Upper lobe of right lung (tissue), 1 donor: ENCODE measurements at places on chromosomes 11 and 22. TPM values are rescaled to one million over a fixed set of nuclear protein-coding genes. Genes with fewer than 3 reads are reported as not detected.
A peak's percentile ranks its signal among the peaks of the same experiment; 100 is the strongest.

LUZP2 gene
- 0.23 TPM for total RNA-seq

DNA sequence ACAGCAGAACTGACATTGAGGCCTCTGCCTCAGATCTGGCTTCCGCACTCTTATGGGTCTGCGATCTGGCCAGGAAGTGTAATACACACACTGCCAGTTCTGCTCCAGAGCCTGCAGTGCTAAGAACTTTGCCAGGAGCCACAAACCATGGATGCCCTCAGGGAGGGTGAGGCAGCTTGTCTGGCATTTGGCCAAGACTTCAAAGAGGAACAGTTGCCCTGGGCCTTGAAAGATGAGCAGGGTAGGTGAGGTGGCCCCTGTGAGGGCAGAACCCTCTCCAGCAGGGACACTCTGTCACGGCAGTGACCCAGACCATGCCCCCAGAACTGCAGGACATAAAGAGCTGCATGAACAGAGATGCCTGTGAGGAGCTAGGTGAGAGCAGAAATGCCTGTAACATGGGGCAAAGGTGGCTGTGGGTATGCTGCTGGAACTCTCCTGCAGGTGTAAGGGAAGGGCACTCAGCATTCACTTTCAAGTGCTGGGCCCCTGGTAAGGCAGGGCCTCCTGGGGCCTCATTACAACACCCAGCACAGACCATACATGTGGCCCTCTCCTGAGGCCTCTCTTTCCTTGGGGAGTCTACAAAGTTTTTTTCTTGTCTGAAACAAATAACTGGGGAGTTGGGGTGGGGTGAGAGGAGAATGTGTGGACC lies 47.3 kb downstream of the NEU3 start:
- DNase-seq: no peak

- DNase-seq: peak; percentile 70
Observed at GRCh38 chr11:123125169-123125568, 63.2 kb upstream of the HSPA8 start.

MMP12 gene
- 0.75 TPM for total RNA-seq

ZP1 gene
- total RNA-seq: not detected

PDE3B gene
- total RNA-seq: 28.5 TPM

DNA sequence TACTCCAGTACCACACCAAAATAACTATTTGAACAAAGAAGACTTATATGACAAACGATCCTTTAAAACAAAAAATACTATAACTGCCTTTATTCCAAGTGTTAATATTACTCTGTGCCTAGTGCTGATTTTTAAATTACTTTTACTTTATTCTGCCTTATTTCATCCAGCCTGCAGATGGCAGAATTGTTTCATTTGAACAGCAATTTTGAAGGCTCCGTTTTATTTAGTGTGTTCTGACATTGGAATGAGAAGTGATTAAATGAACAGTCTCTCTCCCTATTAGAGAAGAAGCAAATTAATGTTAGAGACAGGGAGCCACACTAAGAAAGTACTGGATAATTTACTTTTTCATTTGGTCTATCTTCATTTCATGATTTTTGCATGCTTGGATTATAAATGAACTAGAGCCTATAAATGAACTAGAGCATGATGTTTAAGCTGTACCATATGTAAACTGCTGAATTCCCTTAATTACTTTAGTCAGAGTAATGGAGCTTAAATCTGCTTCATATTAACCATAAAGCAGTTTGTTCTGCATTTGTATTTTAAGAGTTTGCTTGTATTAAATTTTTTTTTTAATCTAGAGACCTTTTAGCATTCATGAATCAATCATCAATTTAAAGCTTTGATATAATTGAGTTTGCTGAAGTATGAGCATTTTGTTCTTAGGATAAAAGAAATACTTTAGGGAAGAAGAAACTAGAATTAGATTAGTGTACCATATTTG lies 9.8 kb downstream of the PDHX start:
- DNase-seq: no peak

GAL gene
- total RNA-seq: not detected

ELMOD1 gene
- 2.8 TPM for total RNA-seq

DNA sequence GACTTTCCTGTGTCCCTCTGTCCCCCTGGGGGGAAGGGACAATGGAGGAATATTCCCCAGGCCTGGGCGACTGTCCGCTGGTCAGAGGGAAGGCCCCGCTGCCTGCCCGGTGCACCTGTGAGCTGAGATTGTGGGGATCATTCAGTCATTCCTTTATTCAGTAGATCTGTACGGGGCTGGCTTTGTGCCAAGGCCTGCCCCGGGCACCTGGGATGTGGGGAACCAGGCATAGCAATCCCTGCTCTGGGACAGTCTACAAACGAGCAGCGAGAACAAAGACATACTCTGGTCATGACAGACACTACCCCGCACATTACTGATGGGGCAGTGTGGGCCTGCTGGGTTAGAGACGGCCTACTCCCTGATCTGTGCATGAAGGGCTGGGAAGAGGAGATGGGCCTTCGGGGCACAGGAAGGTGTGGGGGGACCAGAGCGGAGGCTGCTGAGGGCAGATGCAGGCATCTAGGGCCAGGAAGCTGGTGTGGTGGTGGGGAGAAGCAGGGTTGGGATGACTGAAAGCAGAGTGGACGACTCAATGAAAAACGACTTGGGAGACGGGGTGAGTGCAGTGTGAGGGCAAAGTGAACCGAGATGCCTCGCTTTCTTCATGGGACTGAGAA lies 1.8 kb upstream of the MYO7A start:
- no peak for DNase-seq

- no peak for DNase-seq
Observed at GRCh38 chr11:75160220-75160757, 9.4 kb downstream of the SLCO2B1 start.

DNA sequence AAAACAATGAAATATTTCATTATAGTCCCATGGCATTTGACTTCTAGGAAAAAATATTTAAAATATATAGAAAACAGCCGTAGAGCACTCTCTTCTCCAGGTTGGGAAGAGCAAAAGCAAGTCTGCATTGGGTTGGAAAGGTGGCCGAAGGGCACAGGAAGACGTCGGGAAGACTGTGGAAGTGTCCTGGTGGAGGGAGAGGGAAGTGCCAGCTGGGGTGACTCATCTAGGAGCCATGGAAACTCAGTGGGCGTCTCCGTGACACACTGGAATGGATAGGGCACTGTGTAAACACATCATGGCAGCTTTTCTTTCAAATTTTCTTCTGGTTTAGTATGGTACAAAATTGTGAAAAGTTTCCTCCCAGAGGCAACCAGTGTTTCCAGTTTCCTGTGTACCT lies 12.7 kb downstream of the GTPBP1 start:
- DNase-seq: peak; percentile 77

CREB3L1 gene
- total RNA-seq: 47.4 TPM

GRCh38 chr11:90629229-90629806 lies 406.5 kb upstream of the CHORDC1 start:
- no peak for DNase-seq

- no peak for DNase-seq
Observed at GRCh38 chr11:79312617-79313529, 128.0 kb downstream of the TENM4 start.

- DNase-seq: no peak
Observed at GRCh38 chr11:2892967-2893528, 7.5 kb upstream of the CDKN1C start.

DNA sequence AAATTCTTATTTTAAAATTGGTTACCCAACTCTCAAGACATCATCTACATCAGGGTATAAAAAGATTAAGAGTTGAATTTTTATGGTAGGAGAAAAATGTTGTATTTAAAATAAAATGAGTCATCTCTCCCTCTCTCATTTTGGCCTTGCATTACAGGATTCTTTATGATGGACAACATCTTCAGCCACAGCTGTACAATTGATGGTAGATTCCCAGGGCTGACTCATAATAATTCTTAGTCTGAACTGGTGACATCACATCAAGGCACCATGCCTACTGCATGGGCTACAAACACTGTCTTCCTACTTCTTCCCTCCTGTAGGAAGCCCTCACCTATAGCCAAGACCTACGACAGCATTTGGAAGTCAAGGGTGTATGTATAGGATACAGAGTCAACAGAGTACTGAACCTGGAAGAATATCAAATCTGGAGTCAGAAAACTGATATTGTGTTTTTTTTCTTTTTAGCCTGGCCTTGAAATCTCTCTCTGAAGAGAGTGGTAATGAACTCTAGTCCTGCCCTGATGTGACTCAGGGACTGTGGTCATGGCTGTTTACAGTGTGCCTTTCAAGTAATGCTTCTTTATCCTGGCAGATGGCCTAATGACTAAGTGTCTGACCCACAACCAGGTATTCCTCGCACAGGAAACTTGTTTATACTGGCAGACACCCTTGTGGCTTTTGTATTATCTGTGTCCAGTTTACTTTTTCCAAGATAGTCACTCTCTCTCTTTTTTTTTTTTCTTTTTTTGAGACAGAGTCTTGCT lies 32.5 kb downstream of the MRGPRX2 start:
- no peak for DNase-seq

DNA sequence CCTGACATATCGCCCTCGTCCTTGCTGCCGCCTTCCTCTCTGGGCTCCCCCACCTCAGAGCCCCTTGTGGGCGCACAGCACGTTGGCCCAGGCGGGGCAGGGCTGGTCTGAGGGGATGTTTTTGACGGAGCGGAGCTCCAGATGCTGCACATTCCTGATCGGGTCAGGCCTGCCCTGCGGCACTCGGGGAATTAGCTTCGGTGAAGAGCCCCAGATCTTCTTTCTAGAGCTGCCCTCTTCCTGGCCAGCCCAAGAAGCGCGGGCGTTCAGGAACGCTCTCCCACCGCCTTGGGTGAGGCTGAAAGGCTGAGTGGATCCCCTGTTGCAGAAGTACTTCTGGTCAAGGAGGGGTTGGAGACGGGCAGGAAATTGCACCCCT lies 12.1 kb downstream of the YPEL4 start:
- DNase-seq: peak; percentile 62

RASD2 gene
- total RNA-seq: 4.1 TPM

ARAP1 gene
- total RNA-seq: 226 TPM

PATE3 gene
- total RNA-seq: not detected

- DNase-seq: peak; percentile 81
Observed at GRCh38 chr11:93330446-93330984, at the start of gene DEUP1. DEUP1 (plus strand) TSS chr11:93330742; CDS start chr11:93332260, 1,518 bp downstream.

OR51I1 gene
- not detected for total RNA-seq

DNA sequence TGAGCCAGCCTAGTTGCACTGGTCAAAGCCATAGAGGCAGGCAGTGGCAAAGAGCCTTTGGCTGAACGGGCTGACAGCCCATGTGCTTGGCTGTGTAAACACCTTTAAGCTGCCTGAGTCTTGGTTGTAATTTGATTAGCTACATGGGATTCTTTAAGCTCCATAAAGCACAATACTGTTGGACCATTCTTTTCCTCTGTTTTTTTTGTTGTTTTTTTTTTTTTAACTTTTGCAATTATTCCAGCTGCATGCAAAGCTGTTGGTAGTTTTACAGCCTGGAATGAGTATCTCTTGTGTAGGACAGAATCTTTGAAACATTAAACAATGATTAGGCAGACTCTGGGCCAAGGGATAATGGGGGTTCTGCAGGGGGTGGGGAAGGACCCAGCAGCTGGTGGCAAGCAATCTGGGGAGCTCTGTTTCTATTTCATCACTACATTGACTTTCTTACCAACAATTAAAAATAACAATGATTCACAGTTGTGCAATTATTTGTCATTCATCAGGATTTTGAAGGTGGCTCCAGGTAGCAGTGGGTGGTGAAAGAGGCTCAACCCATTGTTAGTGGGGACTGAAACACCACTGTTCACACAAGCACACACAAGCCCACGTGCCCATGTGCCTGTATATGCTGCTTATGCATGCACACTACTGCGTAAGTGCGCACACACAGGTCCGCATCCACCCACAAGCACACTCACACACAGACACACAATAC lies 69.5 kb upstream of the CSNK2A3 start:
- DNase-seq: no peak

GALNT18 gene
- total RNA-seq: 55.5 TPM

CAVIN3 gene
- total RNA-seq: 48.8 TPM

GRCh38 chr22:30865656-30866055 lies 102.9 kb downstream of the MORC2 start:
- DNase-seq: peak; percentile 35

DNA sequence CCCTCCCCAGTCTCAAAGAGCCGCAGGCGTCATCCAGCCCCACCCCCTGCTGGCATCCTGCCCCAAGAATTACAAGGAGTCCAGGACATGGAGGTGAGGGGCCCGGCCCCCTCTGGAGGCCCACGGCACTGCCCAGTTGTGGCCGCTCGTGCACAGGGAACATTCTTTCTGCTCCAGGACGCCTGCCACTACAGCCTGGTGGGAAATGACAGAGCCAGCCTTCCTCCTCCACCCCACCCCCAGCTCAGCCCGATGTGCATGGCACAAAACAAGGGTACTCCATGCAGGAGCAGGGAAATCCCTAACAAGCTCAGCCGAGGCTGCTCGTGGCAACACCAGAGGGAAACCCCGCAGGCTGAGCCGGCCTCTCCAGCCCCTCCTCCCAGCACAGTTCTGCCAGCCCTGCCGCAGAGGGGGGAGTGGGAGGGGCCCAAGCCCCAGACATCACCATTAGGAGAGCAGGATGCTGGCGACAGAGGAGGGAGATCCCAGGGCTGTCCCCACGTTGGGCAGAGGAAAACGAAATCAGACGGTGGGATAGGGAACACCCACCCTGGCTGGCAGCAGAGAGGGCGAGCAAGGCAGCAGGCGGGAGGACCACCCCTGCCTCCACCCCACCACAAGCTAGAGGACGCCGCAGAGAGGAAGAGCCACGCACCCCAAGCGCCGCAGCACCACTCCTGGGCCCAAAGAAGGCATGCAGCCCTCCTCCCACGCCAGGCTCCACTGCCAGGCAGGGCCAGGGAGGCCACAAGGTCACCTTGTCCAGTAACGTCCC lies 10.0 kb downstream of the IGSF9B start:
- peak; percentile 61 for DNase-seq

- DNase-seq: no peak
Observed at GRCh38 chr22:31867386-31868153, 76.8 kb upstream of the YWHAH start.

IGLL1 gene
- total RNA-seq: not detected

DNA sequence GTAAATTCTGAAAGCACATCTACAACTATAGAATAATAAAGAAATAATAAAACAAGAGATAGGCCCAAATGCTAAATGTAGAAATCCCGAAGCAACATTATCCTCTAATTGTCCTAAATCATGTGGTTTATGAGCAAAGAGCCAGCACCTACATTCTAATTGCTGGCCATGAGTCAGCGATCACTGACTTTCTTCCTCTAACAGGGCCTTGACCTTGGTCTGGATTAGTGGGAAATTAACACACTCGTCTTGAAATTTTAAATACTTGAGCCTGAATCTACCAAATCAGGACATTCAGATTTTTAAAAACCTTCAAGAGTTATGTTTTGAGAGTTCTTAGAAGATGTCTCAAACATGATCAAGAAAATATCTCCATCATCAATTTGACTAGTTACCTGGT lies 727.6 kb downstream of the METTL15 start:
- no peak for DNase-seq

DNA sequence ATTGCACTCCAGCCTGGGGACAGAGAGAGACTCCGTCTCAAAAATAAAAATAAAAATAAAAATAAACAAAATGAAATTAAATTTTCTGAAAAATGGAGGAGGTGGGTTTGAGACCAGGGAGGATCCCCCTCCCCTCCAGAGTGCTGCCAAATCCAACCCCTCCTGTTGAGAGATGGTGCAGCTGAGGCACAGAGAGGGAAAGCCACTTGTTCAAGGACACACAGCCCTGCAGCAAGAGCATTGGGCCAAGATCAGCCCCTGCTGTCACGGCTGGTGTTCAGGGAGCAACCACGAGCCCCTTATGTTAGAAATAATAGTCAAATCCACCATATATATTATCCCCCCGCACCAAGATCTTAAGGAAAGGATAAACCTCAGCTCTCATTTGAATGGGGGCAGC lies 2.7 kb downstream of the MYO18B start:
- DNase-seq: no peak

- DNase-seq: no peak
Observed at GRCh38 chr11:98657711-98658110, 363.0 kb upstream of the CNTN5 start.

- no peak for DNase-seq
Observed at GRCh38 chr11:11814614-11815452, 26.9 kb upstream of the USP47 start.
